ENCODE measurements at places on chromosomes 12 and 14. TPM values are rescaled to one million over a fixed set of nuclear protein-coding genes. Genes with fewer than 3 reads are reported as not detected.

The CD4 gene
- 1.6 TPM for total RNA-seq

The SYNE3 gene
- 40.0 TPM for total RNA-seq

The SLC17A8 gene
- total RNA-seq, result not detected

The MAGOHB gene
- 41.9 TPM for total RNA-seq

The GDF3 gene
- total RNA-seq, result not detected

The FAM186B gene
- total RNA-seq, result 0.48 TPM

The TPPP2 gene
- not detected for total RNA-seq

The STON2 gene
- total RNA-seq, result 0.29 TPM

DNA sequence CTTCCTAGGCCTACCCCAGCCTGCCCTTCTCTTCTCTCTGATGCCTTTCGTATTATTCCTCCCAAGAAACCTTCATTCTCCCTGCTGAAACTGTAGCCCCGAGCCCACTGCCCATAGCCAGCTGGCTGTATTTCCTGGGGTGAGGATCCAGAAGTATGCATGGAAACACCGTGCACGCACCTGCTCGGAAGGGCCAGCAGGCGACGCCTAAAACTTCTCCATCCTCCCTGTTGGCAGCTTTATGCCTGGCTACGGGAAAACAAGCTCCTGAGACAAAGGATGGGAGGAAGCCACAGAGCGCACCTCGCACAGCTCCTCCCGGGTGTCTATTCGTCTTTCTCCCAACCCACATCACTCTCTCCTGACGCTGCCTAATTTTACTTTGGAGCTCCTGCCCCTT, 69.0 kb upstream of the CAPRIN2 start:
- no peak for DNase-seq
- H3K27ac ChIP-seq, result no peak overlapping the region
- H3K36me3 ChIP-seq, result no peaks in the 10 kb centered on the region

DNA sequence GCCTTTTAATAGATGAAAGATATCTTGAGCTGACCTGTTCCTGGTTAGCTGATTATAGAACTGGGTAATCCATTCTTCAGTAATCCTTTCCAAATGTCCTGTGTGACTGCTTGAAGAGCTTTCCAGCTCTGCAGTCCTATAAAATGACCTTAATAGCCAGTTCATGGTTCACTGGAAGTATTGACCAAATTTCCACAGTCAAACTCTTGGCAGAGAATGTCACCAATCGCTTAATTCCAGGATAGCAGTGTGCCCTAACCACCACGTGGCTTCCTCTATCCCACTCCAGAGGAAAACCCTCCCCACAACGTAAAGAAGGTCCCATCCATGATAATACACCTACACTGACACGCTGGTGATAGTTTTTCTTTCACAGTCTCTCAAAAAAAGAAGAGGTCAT, 17.4 kb downstream of the PRKAB1 start:
- H3K36me3 ChIP-seq, result peaks cover 8% of the 10 kb centered on the region
- H3K27ac ChIP-seq, result no peak overlapping the region
- peaks cover 20% of the 10 kb centered on the region for H3K4me1 ChIP-seq
- H3K27me3 ChIP-seq, result no peaks in the 10 kb centered on the region
- DNase-seq, result no peak

DNA sequence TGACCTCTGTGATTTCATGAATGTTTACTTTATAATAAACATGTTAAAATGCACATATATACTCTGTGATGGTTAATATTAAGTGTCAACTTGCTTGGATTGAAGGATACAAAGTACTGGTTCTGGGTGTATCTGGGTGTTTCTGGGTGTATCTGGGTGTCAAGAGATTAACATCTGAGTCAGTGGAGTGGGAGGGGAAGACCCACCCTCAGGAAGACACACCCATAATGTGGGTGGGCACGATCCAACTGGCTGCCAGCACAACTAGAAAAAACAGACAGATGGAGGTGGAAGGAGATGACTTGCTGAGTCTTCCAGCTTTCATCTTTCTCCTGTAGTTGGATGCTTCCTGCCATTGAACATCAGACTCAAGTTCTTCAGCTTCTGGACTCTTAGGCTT, 11.9 kb downstream of the NUP37 start:
- H3K4me1 ChIP-seq, result no peaks in the 10 kb centered on the region
- H3K27me3 ChIP-seq, result no peaks in the 10 kb centered on the region
- no peak overlapping the region for H3K4me3 ChIP-seq
- H3K36me3 ChIP-seq, result peaks cover 6% of the 10 kb centered on the region

DNA sequence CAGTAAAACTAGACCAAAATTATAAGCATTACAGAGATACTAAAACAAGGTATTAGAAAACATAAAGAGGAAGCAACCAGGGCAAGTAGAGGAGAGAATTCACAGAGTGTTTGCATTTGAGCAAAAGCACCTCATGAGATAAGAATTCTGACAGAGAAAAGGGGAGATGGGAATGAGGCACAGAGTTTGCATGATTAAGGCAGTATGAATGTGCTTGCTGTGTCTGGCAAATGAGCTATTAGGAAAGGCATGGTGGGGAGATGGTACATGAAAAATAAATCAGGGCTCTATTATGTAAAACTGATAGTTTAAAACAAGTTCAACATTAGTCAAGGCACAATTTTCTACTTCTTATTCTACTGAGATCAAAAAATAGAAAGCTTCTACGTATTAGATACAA, 23.1 kb downstream of the GARIN6 start:
- no peak overlapping the region for H3K27ac ChIP-seq
- no peak for DNase-seq
- no peaks in the 10 kb centered on the region for H3K27me3 ChIP-seq

DNA sequence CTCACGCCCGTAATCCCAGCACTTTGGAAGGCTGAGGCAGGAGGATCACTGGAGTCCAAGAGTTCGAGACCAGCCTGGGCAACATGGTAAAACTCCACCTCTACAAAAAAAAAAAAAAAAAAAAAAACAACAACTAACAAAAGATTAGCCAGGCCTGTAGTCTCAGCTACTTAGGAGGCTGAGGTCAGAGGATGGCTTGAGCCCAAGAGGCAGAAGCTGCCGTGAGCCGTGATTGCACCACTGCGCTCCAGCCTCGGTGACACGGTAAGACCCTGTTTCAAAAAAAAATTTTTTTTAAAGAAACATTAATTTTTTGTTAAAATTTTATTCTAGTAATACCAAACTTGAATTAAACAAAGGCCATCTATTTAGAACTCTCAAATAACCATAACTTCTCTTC, 77.8 kb downstream of the PPP2R5E start:
- H3K36me3 ChIP-seq, result no peaks in the 10 kb centered on the region
- no peaks in the 10 kb centered on the region for H3K27me3 ChIP-seq
- no peak overlapping the region for H3K4me3 ChIP-seq
- H3K4me1 ChIP-seq, result peaks cover 4% of the 10 kb centered on the region
- H3K27ac ChIP-seq, result no peak overlapping the region

GRCh38 chr12:56836317-56836716, 73.2 kb downstream of the HSD17B6 start:
- no peak for DNase-seq
- no peaks in the 10 kb centered on the region for H3K36me3 ChIP-seq
- no peaks in the 10 kb centered on the region for H3K27me3 ChIP-seq
- H3K4me1 ChIP-seq, result no peaks in the 10 kb centered on the region
- no peak overlapping the region for H3K4me3 ChIP-seq

DNA sequence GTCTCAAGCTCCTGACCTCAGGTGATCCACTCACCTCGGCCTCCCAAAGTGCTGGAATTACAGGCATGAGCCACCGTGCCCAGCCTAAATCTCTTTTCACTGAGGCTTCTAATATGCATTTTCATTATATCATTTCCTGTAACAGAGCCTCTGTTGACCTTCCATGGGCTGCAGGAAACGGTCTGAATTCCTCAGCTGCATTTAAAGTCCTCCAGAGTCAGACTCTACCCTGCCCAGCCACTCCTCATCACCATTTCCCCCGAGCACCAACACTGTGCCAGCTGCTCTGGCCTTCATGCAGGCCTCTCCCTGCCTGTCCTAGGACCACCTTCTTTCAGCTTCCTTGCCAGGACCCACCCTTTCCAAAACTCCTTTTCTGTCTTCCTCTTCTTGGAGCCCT, 9.8 kb upstream of the NFKBIA start:
- no peak overlapping the region for H3K4me3 ChIP-seq
- H3K27me3 ChIP-seq, result no peaks in the 10 kb centered on the region
- H3K36me3 ChIP-seq, result no peaks in the 10 kb centered on the region
- peaks cover 31% of the 10 kb centered on the region for H3K4me1 ChIP-seq

- no peak overlapping the region for H3K27ac ChIP-seq
- no peaks in the 10 kb centered on the region for H3K36me3 ChIP-seq
- no peak overlapping the region for H3K4me3 ChIP-seq
- H3K27me3 ChIP-seq, result no peaks in the 10 kb centered on the region
These were observed 21.5 kb downstream of the EFCAB11 start for GRCh38 chr14:89933002-89933401.

DNA sequence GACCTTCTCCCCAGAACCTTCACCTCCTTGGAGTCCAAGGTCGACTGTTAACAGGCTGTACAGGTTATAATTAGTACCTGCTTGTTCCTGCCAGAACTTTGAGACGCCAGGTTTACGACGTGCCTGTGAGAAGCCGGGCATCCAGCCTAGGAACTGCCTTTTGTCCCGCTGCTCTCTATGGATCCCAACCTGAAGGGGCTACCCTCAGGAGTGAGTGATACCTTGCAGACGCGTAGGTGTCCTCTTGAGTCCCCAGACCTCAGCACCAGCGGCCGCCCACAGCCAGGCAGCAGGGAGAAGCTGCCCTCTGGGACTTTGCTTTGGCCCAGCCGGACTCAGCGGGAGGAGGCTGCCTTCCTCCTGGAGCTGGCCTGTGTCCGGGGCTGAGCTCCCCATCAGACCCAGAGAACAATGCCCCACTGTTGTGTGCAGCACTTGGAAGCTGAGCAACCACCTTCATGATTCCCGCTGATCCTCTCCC, 16.2 kb downstream of the SYNE3 start:
- no peak for DNase-seq
- H3K27ac ChIP-seq, result peak overlapping the region; percentile 41
- peaks cover 19% of the 10 kb centered on the region for H3K36me3 ChIP-seq
- peaks cover 90% of the 10 kb centered on the region for H3K4me1 ChIP-seq
- H3K27me3 ChIP-seq, result no peaks in the 10 kb centered on the region

DNA sequence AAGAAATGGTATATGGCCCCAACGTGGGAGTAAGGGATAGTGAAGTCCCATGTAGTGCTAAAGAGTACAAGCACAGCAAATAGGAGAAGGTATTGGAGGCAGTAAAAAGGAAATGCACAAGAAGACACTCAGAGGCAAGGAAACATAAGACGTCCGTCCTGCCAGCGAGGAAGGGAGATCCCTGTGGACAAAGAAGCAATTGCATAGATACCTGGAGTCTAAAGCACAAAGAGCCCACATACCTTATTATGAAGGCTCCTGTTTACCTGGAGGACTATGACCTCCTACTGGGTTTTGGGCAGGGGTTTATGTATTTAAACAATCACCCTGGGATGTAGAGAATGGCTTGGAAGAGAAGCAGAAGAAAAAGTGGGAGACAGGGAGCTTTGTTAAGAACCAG, 341.2 kb upstream of the DCN start:
- H3K27me3 ChIP-seq, result no peaks in the 10 kb centered on the region
- DNase-seq, result no peak
- no peaks in the 10 kb centered on the region for H3K36me3 ChIP-seq
- no peak overlapping the region for H3K27ac ChIP-seq
- no peaks in the 10 kb centered on the region for H3K4me1 ChIP-seq
- no peak overlapping the region for H3K4me3 ChIP-seq

Measured in GM12878 (cell line).